ENCODE measurements at places on chromosomes 1 and 21.
A peak's percentile ranks its signal among the peaks of the same experiment; 100 is the strongest.

DNA sequence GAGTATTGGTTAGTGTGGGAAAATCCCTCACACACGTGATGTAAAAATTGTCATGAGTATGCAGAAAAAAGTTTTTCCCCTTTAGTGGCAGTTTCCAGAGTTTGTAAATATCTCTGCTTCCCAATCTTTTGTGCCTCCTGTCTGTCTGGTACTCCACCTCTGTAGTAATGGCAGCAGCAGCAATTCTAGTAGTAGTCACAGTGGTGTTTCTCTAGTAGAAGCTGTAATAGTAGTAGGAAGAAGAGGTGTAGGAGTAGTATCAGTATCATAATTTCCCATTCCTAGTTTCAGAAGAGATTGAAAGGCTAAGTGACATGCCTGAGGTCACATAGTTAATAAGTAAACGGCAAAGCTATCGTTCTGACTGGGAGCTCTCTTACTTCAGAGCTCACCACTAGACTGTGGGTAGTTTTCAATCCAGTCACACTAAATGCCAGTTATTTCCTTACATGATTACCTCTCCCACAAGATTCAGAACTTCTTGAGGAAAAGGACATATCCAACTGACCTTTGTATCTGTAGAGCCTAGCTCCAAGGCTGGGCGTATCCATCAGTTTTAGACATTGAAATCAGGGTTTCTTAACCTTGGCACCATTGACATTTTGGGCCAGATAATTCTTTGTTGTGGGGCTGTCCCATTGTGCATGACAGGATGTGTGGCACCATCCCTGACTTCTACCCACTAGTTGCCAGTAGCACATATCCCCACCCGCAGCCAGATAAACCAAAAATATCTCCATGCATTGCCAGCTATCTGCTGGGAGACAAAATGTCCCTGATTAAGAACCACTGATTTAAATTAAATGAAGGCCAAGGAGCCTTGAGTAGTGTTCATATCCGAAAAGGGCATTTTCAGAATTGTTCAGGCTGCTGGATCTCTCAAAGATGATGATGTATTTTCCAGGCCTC lies 135.9 kb downstream of the FGGY start:
- ATAC-seq, result peak; percentile 92

DNA sequence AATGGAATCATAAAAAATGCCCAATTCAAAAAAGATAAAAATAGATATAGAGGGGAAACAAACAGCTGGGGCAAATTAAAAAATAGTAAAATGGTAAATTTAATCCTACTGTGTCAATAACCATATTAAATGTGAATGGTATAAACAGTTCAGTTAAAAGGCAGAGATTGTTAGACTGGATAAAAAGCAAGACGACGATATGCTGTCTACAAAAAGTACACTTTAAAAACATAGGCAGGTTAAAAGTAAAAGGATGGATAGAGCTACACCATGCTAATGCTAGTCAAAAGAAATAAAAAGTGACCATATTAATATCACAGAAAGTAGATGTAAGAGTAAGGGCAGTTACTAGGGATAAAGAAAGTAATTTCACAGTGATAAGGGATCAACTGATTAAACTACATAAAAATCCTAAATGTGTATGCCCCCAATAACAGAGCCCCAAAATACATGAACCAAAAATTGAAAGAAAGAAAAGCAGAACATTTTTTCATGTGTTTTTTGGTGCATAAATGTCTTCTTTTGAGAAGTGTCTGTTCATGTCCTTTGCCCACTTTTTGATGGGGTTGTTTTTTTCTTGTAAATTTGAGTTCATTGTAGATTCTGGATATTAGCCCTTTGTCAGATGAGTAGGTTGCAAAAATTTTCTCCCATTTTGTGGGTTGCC lies 27.4 kb downstream of the MORN1 start:
- no peak for ATAC-seq

GRCh38 chr1:6774381-6774780 lies 10.9 kb upstream of the CAMTA1 start:
- ATAC-seq, result no peak

DNA sequence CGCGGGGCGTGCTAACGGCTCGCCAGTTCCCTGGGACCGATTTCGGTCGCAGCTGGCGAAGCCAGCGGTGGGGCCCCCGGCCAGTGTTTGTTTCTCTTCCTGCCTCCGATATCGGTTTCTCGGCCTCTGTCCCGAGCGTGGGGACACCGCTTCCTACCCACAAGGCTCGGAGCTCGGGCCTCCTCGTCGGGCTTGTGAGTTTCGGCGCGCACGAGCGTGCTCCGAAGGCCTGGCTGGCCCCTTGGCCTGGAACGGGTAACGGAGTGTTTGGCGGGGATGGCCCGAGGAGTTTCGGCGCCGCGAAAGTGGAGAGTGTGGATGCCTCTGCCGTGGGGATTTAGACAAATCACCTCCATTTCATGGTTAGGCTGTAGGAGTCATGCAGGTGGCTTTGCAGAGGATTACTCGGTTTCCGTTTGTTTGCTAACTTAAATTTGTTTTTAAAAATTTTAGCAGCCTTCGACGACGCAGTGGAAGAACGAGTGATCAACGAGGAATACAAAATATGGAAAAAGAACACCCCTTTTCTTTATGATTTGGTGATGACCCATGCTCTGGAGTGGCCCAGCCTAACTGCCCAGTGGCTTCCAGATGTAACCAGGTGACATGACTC lies 559 bp downstream of the RBBP4 start:
- peak; percentile 1 for ATAC-seq

DNA sequence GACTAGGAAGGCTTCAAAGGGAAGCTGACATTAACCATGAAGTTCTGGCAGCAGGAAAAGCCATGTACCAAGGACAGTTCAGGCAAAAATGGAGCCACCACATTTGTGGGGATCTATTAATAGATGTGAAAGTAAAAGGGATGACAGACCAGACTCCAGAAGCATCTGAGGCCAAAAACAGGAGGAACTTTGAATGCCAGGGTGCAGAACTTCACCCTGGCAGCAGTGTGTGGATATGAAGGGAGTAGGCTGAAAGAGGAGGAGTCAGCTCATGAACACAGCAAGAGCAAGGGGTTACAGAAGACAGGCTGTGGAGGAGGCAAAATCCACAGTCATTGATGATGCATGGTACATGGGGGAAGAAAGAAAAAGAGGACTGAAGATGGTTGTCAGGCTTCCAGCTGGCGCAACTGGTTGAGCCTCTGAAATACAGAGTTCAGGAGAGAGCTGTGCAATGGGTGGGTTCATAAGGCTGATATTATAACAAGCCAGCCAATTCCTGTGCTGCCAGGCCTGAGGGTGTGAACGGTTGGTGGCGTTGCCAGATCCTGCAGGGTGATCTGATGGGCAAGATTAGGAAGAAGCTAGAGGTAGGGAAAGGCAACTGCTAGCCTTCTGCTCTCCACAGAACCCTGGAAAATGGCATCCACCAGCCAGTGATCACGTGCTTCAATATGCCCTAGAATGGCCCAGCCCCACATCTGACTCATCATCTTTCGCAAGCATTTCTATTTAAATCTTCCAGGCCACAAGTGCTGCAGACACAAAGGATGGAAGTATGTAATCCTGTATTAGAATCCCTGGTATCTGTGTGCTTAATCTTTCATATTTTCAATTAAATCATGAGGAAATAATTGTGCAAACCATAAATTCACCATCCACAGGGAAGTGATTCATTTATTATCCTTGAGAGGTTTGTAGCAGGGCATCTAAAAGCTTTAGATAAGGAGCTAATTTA lies 81.9 kb downstream of the SLC25A24 start:
- no peak for ATAC-seq

DNA sequence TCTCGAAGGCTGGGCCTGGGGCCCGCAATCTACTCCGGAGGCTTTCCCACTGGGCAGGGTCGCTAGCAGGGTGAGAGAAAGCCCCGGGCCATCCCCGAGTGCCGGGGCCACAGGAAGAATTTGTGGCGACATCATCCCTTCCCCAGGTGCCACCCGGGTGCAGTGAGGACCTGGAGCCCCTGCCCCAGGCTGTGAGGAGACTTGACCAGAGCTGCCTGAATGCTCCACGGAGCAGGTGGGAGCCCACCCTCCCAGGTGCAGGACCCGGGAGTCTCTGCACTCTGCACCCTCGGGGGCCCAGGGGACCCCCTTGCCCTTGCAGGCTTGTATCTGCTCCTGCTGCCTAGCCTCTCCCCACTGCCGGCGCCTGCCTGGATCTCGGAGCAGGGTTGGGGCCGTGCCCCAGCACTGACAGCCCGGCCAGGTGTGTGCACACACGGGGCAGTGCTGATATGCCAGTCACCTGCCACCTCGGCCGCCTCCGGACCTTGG lies 67.5 kb upstream of the RGS7 start:
- peak; percentile 14 for ATAC-seq

All from stimulated activated memory B cell treated with anti-CD40 and anti-IgM and Interleukin-4, amounts not matched to agents 10 μg/mL and 1 μg/mL and 100 μg/mL, for 72 hours (primary cell).